ENCODE measurements at places on chromosomes 2 and 18.

GRCh38 chr18:55422456-55423180 lies 165.4 kb downstream of the TCF4 start:
- DNase-seq: no peak

- DNase-seq: no peak
Measured at GRCh38 chr2:54871457-54872107, 148.1 kb downstream of the EML6 start.

- DNase-seq: no peak
Measured at GRCh38 chr2:43169099-43169945, 57.1 kb downstream of the ZFP36L2 start.

- no peak for DNase-seq
Measured at GRCh38 chr2:112520234-112520783, 22.0 kb upstream of the POLR1B start.

DNA sequence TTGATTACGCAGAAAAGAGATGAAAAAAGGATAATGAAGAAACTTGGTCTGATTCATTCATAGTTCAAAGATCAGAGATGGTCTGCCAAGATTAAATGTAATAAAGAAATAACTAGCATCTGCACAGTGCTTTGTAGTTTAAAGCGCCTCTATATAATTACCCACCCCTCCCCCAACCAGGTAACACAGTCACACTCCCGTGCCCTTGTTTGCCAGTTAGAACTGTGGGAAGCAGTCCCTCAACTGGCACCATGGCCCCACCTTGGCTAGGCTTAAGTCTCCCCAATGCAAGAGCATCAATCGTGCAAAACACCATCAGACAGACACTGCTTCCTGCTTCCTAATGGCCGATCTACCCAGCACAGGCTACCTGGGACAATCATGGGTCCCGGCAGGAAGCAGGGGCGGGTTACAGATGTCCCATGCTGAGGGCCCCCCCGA lies 11.6 kb downstream of the ADCY3 start:
- DNase-seq: peak; percentile 49

DNA sequence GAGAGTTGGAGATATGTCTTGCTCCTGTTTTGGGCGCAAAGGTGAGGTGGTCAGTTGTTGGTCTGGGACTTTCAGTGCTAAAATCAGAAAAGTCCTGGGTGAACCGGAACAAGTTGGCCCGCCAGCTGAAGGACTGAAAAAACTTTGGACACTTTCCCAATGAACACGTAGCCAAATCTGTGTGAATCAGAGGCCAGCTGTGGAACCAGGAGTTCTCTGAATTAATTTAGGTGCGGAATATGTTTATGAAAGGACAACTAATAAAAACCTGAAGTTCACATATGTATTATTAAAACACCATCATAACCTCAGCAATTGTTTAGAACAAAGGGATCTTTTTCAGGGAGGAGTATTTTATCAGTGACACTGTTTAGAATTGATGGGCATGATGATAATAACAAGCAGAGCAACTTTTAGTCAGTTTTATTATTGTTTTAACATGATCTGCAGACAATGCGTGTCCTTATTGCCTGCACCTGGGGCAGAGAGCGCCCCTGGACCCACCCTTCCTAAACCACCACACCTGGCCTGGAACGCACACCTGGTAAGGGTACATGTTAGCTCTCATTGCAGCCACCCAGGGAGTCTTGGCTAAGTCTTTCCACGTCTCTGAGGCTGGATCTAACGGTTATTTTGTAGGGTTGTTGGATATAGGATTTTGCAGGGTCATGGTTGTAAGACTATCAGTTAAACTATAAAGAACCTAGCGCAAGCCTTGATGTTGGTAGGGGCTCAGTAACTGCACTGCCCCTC lies 9.9 kb upstream of the ODC1 start:
- peak; percentile 20 for DNase-seq

GRCh38 chr2:118847762-118848172 lies 319 bp upstream of the EN1 start:
- DNase-seq: peak; percentile 92

DNA sequence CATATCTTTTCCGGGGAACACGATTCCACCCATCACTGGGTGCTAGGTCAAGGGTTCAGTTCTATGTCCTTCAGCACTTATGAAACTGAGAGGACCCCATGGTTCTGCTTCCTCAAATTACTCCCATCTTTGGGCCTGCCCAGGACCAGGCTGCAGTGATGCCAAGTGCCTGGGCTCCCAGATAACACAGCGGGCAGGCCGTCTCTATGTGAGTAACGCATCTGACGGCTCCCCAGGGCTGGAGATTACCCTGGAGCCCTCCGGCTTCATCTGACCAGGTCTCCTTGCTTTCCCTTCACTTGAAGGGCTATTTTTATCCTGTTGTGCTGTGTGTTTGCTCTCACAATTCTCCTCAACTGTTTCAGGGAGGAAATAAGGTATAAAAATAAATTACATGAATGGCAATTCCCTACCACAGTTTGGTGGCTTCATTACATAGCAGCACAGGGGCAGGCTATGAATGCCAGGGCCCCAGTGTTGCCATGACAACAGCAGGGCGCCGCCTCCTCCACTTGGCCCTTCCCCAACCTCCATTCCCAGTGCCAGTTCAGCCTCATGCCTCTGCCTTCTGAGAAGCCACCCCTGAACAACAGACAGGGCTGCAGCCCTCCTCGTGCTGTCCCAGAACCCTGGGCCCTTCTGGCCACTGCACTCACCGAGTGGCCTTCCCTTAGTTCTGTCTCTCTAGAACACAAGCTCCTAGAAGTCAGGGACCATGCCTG lies 25.4 kb upstream of the TMEM131 start:
- no peak for DNase-seq

DNA sequence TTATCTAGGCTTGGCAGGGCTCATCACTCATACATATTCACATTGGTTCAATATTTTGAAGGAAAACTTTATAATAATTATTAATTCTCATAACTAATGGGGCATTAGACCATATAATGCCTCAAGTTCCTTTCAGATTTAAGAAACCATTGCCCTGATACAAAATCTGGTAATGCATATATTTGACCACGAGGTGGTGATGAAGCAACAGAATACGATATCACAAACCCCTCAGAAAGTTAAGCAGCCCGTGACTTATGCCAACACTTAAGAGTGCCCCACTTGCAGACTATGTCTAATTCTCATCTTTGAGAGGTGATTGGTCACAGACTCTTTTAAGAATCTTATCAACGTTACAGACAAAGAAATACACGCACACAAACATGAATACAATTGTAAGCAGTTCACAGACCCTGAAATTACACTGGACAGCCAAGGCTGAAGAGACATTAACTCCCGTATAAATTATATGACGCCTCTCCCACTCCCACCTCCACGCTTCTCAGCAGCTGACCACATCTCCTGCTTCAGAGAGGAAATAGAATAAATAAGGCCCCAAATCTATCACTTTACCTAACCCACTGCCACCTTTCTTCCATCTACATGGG lies 20.7 kb upstream of the DNAH6 start:
- no peak for DNase-seq

DNA sequence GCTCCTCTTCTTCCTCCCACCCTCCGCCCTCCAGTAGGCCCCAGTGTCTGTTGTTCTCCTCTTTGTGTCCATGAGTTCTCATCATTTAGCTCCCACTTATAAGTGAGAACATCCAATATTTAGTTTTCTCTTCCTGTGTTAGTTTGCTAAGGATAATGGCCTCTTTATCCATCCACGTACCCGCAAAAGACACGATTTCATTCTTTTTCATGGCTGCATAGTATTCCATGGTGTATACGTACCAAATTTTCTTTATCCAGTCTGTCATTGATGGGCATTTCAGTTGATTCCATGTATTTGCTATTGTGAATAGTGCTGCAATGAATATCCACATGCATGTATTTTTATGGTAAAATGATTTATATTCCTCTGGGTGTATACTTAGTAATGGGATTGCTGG lies 82.2 kb downstream of the COPS8 start:
- no peak for DNase-seq

DNA sequence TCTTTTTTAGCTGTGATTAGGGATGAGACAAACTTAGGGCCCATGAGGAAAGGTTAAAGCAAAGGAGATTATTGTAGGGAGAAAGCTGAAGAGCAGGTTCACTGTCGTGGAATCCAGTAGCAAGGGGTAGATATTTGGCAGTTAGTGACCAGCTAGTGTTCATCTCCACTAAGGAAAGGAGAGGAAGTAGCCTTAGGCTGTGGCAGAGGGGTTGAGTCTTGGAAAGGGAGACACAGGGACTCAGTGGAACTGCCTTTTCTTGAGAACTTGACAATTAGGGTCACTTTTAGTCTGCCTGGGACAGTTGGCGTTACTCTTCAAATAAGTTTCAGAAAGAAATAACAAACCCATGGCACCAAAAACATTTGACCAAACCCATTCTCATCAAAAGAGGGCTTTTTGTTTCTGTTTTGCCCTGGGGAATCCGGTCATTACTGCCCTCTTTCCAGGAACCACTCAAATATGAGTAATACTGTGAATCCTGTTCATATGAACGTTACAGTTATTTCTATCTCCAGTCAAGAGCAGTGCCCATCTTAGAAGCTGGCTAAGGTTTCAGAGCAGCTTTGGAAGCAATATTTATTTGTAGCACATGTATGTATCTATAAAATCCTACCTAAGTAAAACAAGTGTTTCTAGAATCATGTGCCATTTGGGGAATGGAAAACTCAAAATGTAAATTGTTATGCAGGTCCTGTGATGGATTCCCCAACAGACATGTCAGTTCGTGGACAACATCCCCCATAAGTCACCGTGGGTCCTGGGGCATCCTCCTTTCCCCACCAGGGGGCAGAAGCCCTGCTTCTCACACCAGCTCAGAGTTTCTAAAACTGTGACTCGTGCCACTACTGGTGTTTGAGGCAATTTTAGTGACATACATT lies 77.3 kb upstream of the PHLPP1 start:
- DNase-seq: no peak

- DNase-seq: no peak
Measured at GRCh38 chr2:237000481-237000880, 85.2 kb upstream of the COPS8 start.

DNA sequence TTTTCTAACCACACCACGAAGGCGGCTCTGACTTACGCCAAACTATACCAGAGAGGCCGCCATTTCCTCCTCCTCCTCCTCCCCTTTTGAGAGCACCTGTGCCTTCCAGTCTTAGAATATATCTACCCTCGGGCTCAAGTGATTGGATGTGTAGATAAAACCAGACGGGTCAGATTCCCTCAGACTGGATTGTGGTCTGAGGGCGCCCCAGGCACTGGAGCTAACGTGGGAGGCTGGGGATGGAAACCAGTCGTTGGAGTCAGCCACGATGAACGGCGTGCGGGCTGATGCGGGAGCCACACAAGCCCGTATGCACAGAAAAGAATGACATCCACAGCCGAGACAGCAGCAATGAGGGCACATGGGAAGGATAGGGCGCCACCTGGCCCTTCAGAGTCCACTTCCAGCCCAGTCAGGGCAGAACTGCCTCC lies 12.3 kb upstream of the ODC1 start:
- peak; percentile 45 for DNase-seq

GRCh38 chr2:159051133-159051532 lies 82.7 kb downstream of the TANC1 start:
- DNase-seq: no peak

DNA sequence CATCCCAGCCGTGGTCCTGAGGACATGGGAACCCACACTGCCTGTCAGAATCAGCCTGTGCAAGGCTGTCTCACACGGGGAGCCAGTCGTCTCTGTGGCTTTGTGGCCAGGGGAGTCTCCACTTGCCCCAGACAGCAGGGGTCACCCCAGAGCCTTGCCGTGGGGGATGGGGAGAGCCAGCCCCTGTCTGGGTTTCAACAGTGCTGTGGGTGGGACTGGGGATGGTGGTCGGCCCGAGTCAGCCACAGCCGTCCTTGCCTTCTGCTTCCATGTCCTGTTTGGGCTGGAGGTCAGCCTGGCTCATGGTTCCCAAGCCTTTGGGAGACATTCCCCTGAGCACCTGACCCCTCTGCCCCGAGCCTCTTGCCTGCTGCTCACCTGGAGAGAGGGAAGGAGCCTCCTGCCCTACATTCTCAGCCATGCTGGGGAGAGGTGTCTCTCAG lies 19.6 kb downstream of the GPR35 start:
- DNase-seq: peak; percentile 65

DNA sequence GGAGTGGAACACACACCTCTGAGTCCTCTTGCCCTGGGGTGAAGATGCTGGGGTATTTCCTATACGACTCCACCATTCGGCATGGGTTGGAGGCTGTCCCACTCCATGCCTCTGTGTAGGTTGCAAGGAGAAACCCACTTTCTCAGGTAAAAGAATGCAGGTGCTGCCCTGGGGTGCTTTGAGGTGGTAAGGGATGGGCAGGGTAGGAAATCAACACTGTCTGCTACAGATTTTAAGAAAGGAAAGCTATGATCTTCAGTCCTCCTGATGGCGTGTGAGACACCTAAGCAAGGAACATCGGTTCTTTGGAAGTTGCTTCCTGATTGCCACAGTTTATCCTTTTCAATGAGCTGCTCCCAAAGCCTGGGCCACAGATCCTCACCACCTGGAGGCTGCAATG lies 209.2 kb downstream of the NCK2 start:
- no peak for DNase-seq

GRCh38 chr2:134232868-134233727 lies 20.8 kb upstream of the MGAT5 start:
- no peak for DNase-seq

DNA sequence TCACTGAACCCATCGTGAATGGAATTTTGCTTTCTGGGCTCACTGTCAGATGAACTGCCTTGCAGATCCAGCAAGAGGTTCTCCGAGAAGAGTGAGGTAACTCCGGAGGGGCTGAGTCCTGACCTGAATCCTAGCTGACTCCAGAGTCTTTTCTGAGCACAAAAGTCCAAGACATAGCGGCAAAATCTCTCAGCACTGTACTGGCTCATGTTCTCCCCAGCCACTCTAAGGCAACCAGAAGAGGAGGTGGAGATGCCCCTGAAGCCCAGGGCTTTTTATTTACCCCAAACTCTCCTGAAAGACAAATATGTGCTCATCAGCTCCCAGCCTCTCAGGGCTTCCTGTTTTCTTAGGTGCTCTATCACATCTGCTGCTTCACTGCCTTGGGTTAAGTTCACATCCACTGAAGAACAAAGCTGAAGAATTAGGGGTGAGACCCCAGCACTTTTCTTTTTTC lies 221.8 kb downstream of the MREG start:
- no peak for DNase-seq

GRCh38 chr2:144824306-144825080 lies 304.6 kb upstream of the ZEB2 start:
- DNase-seq: no peak

DNA sequence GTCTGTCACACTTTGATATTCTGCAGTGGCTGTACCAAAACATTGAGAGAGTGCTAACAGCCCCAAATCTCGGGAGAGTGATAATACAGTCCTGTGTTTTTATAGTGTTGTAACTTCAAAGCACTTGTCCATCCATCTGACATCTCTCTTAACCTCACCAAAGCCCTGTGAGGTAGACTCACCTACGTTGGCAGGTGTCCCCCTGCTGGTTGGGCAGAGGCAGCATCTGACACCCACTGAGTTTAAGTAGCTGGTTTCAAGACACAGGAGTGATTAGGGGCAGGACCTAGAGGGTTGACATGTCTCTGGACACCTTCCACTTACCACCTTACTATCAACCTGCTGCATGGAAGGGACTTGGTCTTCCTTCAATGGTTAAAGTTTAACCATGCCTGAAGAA lies 22.9 kb downstream of the COLEC12 start:
- DNase-seq: no peak

- DNase-seq: no peak
Measured at GRCh38 chr18:77522051-77522675, 272.5 kb downstream of the GALR1 start.

Measured in posterior vena cava (tissue), 2 donors.